ENCODE measurements at places on chromosomes 5 and 9. TPM values are rescaled to one million over a fixed set of nuclear protein-coding genes. Genes with fewer than 3 reads are reported as not detected.

PCDHA1 gene
- not detected for total RNA-seq

IRX1 gene
- 0.33 TPM for total RNA-seq

DNA sequence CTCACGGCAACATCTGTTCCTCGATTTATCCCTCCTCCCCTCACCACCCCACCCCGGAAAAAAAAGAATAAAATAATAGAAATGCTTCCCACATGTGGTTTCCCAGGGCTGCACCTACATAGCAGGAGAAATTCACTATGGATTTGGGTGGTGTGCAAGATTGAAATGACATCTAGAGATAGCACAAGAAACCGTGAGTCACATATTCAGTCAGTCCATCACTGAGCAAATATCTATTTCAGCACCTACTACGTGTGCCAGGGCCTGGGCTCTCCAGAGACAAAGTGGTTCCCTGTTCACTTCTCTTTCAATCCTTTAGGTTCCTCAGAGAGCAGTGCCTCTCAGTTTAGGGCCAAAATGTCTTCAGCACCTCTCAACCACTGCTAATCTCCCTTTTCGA lies 45.0 kb upstream of the TTC1 start:
- no peak for DNase-seq

NR3C1 gene
- total RNA-seq, result 36.4 TPM

DNA sequence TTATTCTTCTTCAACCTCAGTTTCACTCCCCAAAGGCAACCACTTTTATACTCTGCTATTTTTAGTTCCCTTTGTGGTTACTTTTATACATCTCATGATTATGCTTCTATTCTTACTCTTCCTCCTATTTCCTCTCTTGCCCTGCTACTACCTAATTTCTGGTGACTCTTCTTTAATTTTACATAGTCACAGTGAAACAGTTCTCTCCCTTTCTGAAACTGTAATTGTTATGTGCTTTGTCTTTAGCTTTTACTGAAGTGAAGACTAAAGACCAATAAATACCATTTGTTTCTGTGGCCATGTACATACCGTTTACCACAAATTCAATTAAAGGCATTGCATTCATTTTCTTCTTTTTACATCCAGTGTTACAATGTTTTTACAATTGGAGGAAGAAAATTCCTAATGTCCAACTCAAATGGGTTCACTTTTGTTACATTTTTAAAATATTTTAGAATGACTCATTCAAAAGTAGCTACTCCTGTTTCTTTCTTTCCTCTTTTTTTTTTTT lies 410.6 kb downstream of the PSAT1 start:
- DNase-seq, result no peak

LHX3 gene
- total RNA-seq, result not detected

GRCh38 chr5:179166886-179167841 lies 107.0 kb downstream of the ZNF354C start:
- DNase-seq, result peak; percentile 73

C9orf153 gene
- 0.42 TPM for total RNA-seq

DNA sequence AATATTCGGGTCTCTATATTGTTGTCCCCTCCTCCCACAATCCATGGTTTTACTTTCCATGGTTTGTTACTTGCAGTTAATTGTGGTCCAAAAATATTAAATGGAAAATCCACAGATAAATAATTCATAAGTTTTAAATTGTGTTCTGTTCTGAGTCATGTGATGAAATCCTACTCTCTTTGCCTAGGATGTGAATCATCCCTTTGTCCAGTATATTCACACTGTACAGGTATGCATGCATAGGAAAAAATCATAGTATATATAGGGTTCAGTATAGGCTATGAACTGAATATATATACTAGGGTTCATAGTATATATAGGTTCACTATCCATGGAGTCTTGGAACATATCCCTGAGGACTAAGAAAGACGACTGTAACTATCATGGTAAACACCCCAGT lies 19.6 kb downstream of the INSYN2B start:
- DNase-seq, result no peak

DNA sequence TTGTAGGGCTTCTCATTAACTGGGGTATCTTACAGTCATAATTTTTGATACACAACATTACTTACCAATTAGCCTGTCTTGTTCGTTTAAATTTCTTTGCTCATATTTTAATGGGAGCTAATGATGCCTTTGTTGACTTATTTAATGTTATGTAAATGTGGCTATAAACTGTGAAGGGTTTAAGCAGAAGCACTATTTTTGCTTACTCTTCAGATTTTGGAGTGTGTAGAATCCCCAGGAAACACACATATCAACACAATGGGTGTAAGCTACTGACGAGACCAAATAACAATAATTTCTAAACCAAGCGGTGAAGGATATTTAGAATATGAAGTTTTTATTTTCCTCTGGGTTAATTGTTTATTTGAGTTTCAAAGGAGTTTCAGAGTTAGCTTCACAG lies 452.5 kb downstream of the EBF1 start:
- no peak for DNase-seq

GRCh38 chr5:76714751-76715485 lies 1.0 kb upstream of the F2R start:
- DNase-seq, result no peak

- no peak for DNase-seq
Observed at GRCh38 chr5:159410480-159410879, 80.2 kb upstream of the IL12B start.

DNA sequence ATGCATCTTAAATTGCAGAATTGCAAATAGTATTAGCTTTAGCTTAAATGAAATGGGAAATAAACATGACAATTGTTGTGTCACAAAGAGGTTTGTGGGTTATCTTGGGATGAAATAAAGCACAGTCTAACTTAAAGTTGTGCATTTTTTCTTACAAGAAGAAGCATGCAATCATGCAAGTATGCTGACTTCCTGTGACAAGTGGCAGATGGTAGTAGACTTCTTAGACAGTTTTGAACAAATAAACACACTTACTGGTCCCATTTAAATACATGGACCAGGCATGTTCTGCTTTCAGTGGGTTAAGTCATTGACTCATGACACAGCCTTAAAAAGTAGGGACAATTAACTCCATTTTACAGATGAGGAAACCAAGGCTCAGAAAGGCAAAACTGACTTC lies 15.9 kb upstream of the C5orf63 start:
- no peak for DNase-seq

DNA sequence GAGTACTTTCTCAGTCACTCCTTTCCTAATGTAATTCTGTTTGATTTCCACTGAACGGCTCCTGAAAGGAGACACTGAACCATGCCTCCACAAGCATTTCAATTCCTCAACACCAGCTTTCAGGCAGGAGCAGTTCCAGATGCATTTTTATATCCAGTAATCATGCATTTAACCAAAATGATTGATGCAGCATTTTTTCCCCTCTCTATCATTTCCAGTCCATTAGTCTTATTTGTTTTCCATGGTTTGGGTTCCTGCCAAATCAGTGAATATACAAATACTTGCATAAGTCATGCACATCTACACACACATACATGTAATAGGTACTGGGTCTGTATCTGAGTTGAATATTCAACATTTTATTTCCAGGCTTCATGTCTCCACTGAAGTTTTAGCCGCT lies 122.7 kb downstream of the GRIA1 start:
- no peak for DNase-seq

DNA sequence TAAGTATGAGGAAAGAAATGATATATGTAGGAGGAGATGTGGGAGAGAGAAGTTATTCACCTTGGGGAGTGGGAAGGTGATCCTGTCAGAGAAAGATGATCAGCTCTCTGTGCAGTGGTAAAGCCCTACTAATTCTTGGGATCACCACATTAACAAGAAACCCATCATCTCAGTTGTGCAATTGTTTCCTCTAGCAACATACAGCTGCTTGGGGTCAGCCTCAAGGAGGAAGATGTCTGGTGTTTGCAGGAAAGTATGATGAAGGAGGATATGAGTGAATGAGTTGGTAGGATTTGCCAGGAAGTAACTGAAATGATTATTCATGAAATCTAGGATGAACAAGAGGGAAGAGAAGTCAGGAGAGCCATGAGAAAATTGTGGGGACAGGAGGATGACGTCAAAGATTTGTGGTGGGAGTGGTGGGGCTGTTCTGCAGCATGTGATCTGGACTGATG lies 50.1 kb downstream of the TNFSF8 start:
- no peak for DNase-seq

SOHLH1 gene
- not detected for total RNA-seq

GRCh38 chr9:136782452-136782851 lies 8.7 kb upstream of the TMEM141 start:
- DNase-seq, result no peak

- peak; percentile 63 for DNase-seq
Observed at GRCh38 chr5:174935854-174936474, 211.6 kb downstream of the MSX2 start.

GRCh38 chr9:101536351-101536750 lies 2.7 kb downstream of the RNF20 start:
- no peak for DNase-seq

ACTBL2 gene
- not detected for total RNA-seq

DNA sequence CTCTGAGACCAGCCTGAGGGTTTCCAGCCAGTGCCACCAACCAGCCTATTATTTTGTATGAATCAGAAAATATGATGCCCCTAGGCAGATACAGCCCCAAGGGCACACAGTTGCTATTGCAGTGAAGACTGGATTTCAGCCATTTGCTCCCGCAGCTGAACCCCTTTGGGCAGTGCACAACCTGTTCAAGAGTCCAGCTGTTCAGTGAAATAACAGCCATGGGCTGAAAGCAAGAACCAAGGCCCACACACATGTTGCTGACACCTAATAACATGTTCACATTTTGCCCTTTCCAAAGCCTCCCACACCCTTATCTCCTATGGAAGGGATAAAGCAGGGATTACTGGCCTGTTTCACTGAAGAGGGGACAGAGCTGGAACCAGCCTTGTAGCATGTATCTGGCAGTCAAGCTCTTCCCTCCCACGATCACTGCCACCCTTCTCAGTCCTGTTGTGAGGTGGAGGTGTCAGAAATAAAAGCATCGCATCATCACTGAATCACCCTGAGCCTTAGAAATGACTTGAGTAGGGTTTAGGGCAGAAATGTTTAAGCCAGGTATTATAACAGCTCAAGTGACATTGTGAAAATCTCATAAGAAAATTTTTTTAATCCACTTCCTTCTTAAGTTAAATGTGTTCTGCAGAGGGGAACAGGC lies 137.1 kb upstream of the FSTL4 start:
- DNase-seq, result peak; percentile 12

DMRT2 gene
- not detected for total RNA-seq

DNA sequence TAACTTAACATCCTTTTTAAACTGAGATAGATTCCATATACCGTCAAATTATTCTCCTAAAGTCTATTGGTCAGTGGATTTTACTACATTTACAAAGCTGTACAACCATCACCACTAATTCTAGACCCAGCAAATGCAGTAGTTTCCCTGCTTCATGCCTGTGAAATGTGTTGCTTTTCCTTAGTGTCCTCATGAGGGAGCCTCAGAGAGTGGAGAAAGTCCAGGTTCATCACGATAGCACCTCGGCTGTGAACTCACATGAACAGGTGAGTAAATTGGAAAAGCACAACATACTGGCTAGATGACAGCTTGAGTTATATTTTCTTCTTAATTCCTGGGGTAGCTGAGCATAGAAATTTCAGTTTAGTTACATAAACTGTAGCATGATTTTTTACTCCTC lies 653.7 kb downstream of the MTRR start:
- no peak for DNase-seq

DNA sequence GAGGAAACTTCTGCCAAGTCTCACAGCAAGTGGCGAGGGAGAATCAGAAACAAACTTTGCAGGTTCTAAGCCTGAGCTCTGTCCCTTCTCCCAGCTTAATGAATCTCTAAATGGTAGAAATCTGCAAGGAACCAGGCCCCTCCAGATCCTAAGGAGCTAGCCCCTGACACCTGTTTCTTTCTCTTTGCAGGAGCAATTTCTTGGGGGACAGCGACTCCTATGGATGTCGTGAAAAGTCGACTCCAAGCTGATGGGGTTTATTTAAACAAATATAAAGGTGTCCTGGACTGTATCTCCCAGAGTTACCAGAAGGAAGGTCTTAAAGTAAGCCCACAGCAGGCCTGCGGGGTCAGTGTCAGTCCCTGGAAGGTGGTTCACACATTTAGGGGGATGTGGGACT lies 21.8 kb downstream of the IL9 start:
- DNase-seq, result no peak

DNA sequence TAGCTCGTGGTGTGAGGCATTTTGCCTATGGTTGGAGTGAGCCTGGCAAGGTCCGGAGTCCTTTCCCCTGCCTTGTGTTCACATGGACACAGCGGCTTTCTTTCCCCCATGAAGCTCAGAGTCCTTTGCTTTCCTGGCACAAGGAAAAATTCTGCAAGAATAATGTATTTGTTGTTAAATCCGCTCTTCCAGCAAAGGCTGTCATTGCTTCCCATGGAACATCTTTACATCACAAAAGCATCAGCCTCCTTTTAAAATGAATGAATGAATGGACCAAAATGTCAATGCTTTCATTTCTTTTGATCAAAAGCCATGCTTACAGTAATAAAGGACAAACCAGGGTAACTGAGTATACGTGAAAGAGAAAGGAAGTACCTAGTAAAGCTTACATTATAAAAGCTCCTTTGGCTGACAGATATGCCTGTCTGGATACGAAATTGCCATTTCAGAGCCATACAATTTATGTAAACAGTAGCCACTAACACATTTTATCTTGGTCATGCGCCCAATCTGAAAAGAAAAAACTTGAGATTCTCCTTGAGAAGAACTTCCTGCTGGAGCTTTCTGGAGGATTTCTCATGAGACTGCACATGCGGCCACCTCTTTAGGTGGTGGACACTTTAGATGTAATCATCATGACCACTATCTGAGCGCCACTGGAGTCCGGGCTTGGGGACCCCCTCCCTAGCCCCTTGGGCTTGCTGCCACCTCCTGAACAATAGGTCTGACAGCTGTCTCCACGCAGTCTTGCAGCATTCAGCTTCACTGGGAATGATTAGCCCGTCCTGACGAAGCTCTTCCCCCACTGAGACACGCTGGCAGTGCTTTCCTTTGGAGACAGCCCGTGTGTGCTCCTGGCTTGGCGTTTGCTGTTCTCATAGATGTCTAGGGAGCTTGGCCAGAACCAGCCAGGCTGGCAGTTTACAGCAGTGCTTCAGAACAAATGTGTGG lies 355.9 kb downstream of the ADAMTS6 start:
- DNase-seq, result no peak

GRCh38 chr9:87338088-87338989 lies 159.3 kb upstream of the DAPK1 start:
- DNase-seq, result no peak

LMX1B gene
- not detected for total RNA-seq

PCDHB4 gene
- 0.17 TPM for total RNA-seq

TXNDC8 gene
- not detected for total RNA-seq

DNA sequence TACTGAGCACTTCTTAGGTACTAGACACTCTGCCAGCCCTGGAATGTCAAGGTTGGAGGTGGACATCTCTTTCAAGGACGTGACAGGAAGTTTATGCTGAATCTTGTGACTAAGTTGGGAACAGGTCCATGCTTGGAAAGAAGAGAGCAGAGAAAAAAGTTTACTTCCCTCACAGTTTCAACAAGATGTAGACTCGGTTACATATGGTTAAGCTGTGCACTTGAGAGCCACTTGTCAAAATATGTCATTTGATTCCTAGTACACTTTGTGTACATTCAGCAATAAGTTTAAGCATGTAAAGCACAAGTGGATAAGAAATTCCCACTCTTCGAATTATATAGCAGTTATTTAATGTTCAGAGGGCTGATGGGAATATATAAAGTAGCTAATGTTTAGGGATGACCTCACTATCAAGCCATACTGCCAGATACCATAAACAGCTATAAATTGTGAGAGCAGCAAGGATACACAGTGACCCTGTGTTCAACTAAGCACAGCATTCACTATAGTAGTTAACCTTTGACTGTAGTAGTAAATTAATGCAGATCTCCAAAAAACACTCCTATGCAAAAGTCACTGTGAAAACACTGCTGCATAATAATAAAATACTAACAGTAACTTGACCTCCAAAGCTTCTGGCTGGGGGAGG lies 1944.6 kb upstream of the WWC1 start:
- DNase-seq, result no peak

PCDHB3 gene
- 0.08 TPM for total RNA-seq
